ENCODE measurements at places on chromosomes 11 and 22.

- peak; percentile 24 for DNase-seq
Measured at GRCh38 chr11:57792060-57792541, 30.5 kb downstream of the CTNND1 start.

DNA sequence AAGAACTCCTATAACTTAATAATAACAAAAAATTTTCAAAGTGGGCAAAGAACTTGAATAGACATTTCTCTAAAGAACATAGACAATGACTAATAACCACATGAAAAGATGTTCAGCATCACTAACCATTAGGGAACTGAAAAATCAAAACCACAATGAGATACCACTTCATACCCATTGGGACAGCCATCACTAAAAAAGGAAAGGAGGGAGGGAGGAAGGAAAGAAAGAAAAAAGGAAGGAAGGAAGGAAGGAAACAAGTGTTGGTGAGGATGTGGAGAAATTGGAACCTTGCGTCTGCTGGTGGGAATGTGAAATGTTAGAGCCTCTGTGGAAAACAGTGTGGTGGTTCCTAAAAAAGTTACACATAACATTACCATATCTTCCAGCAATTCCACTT is 55.8 kb downstream of the MS4A13 start:
- no peak for DNase-seq

DNA sequence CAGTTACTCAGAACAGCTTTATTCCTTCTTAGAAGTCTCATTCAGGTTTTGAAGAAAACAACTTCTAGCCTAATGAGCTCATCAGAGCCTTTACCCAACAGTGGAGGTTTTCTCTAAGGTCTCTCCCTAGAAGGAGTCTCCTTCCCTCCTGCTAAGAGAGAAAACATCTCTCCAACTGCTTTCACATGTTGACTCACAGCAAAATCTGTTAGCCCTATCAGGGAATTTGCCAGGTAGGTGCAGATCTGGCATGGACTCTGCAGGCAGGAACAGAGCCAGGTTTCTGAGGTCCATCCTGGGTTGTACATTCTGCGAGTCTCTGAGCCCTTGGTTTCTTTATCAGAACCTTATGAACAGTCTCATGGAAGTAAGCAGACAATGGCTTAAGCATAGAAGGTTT is 214.4 kb downstream of the HIPK3 start:
- no peak for DNase-seq

DNA sequence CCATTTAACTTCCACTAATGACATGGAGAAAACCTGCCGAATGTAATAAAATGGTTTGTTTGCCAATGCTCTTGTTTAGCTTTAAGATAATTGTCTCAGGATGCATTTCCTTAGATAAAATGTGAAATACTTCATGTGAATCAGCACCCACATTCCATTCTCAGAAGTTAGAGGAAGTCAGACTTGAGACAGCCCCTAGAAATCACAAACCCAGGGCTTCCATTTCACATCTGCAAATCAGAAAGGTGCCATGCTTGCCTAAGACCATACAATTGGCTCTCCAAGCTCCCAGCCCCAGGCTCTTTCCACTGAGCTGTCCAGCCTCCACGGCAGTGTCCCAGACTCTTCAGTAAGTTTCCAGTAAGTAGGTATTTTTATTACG is 35.6 kb upstream of the ADORA2A start:
- peak; percentile 70 for DNase-seq

GRCh38 chr11:116199182-116199581 is 573.6 kb downstream of the BUD13 start:
- DNase-seq, result no peak

DNA sequence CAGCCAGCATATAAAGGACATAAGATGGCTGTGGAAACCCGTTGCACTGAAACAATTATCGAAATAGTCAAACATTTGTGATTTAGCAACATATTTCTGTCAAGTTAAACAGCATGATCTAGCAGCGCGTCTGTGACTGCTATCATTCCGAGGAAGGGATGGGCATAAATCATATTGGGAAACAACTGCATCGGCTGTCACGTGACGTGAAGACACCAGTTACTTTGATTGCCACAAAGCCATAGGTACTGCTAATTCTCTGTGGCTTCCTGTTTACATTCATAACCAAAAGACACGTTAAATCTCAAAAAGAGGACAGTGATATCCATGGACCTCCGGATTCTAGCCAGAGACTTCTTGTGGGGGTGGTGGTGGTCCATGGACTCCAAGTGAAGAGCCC is 87.8 kb downstream of the CACNA1I start:
- DNase-seq, result no peak

GRCh38 chr11:4677948-4678347 is 19.7 kb downstream of the OR51E2 start:
- DNase-seq, result no peak

DNA sequence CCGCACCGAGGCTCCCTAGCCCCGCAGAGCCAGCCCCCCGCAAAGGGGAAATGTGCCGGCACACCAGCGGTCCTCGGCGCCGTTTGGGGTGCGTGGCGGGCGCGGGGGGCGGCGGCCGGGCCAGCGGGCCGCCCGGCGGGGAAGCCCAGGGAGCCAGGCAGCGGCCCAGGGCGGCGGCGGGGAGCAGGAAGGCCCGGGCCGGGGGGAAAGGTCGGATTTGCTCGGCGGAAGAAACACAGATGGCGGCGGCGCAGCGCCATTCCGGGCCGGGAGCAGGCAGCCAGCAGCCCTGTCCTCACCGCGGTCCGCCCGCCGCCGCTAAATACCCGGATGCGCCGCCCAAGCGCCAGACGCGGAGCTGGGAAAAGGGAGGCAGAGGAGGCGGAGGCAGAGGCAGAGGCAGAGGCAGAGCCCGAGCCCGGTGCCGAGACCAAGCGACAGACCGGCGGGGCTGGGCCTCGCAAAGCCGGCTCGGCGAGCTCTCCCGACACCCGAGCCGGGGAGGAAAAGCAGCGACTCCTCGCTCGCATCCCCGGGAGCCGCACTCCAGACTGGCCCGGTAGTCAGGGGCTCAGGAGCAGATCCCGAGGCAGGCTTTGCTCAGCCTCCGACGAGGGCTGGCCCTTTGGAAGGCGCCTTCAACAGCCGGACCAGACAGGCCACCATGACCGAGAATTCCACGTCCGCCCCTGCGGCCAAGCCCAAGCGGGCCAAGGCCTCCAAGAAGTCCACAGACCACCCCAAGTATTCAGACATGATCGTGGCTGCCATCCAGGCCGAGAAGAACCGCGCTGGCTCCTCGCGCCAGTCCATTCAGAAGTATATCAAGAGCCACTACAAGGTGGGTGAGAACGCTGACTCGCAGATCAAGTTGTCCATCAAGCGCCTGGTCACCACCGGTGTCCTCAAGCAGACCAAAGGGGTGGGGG is 2.6 kb upstream of the GCAT start:
- DNase-seq, result peak; percentile 89

GRCh38 chr11:9533736-9534473 is 39.6 kb upstream of the WEE1 start:
- DNase-seq, result no peak

DNA sequence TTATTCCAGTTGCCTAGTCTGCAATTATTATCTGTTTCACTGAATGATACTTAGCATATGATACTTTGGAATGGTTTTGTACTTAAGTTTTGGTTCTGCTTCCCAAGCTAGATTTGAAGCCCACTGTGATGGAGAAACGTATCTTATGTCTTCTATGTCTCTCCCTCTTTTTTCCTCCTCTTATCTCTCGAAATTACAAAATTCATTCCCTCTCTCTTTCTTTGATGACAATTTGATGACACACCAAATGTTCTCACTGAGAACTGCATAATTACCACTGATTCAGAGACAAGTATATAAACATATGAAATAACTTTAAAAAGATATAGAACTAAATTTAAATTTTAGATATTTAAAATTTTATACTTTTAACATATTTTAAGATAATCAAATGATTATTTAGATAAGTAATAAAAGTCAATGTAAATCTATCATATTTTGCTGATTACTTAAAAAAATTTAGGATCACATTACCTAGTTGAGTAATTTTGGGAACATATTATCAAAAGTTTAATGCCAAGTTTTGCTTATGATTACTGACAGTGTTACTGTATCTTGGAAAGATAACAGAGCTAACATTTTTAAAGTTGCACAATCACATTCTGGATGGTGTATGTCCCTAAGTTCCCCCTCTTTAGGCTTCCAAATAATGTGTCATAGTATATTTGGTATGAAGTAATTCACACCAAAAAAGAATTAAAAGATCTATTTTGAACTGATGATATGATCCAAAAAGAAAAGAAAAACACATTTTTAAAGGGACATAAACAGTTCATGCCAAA is 255.3 kb downstream of the SBF2 start:
- peak; percentile 23 for DNase-seq

Measured in cardiac fibroblast (primary cell).